Progenitor cell of endocrine pancreas (in vitro differentiated cells): ENCODE measurements at places on chromosomes 13 and 19.

DNA sequence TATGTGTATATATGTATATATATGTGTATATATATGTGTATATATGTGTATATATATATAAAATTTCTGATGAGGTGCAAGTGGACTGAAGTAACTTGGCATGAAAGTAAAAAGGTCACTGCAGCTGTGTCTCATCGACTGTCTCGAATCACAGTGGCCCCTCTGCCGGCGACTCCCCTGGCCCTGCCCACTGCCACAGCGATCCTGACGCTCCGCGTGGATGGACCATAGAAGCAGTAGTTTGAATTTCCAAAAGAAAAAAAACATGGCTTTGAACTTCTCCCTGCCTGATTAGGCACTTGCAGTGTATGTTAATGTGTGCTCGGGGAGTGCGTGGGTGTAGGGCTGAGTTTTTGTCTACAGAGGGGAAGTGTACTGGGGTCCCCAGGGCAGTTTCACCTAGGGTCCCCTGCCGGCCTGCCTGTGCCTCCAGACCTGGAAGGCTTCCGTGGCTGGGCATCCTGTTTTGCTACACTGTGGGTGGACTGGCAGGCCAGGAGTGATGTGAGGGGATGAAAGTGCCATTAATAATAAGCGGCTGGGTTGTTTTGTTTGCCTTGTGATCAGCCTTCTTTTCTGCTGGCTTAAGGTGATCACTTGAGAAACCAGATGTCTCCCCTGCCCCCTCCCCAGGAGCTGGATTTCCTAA, 10.8 kb downstream of the ZIC5 start:
- no peak for DNase-seq

DNA sequence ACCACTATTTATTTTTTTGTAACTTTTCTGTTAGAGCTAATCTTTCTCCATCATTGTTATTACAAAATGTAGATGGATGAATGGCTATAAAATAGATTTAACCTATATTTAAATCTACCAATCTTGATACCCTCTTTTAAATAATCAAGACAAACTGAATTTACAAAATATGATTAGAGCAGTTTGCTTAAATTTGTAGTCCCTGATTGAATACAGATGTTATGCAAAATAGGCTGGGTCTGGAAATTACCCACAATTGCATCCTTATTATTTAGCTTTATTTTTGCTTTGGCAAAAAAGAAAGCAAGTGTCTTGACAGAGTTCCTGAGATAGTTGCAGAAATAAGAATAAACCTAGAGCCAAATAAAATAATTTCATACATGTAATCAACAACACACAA, 352.8 kb downstream of the KLF12 start:
- DNase-seq = no peak

DNA sequence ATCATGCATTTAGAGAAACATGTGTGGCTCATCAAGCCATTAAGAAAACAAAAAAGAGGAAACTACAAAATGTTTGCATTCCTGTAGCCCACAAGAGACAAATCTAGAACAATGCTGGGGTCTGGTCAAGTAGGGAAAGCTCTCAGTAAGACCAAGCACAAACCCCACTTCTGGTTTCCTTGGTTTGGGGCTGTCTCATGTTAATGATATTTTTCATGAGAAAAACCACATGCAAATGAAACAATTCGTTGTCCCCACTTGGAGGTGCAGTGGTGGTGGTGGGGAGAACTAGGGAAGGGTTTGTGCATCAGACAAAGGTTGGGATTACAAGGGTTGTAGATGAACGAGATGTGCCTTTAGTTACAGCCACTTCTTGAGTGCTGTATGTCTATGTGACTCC, 7.0 kb upstream of the RB1 start:
- DNase-seq = no peak

GRCh38 chr13:104810242-104810641, 1725.2 kb downstream of the EFNB2 start:
- no peak for DNase-seq

- DNase-seq = no peak
These were observed 29.6 kb upstream of the CALM3 start for GRCh38 chr19:46571495-46571894.

DNA sequence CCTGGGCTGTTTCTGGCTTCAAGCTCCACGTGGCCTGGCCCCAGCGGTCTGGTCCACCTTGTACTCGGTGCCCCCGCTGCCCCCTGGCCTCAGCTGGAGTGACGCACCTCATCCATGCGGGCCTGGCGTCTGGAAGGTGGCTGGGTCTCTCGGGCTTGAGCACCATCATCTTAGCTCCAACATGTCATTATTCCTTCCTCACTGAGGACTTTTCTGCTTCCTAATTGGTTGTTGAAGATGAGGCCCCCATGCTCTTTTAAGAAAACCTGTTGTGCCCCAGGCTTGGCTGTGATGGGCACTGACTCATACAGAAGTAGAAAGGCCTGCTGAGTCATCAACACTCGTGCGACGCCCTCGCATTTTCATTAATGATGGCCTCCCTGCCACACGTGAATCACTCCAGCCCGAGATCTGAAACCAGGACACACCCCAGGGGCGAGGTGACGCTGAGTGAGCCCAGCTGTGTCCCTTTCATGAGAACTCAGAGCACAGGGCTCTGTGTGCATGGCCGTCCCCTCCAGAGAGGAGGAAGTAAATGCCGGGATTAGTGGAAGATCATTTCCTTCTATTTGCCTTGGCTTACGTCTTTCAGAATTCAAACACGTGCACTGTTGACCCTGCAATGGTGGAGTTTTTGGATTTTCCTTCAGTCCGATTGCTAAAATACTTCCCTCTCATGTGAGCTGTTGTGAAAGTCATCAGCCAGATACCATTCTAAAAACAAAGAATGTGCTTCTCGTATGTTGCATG, 14.0 kb upstream of the GJA3 start:
- no peak for DNase-seq

- DNase-seq = no peak
These were observed 25.8 kb downstream of the LHFPL6 start for GRCh38 chr13:39577203-39577602.
